ENCODE measurements at places on chromosomes 7 and 10. TPM values are rescaled to one million over a fixed set of nuclear protein-coding genes. Genes with fewer than 3 reads are reported as not detected.

FAM25G gene
- total RNA-seq, result not detected

NPC1L1 gene
- not detected for total RNA-seq

CPN1 gene
- not detected for total RNA-seq

THNSL1 gene
- 10.1 TPM for total RNA-seq

KCNMA1 gene
- not detected for total RNA-seq

NUTM2B gene
- total RNA-seq, result 0.94 TPM

LRRC4 gene
- not detected for total RNA-seq

ABLIM1 gene
- 116 TPM for total RNA-seq

HTR7 gene
- not detected for total RNA-seq

LHPP gene
- 8.2 TPM for total RNA-seq

- H3K4me1 ChIP-seq, result peaks cover 2% of the 10 kb centered on the region
- no peak for DNase-seq
- peak overlapping the region; percentile 61 for H3K4me3 ChIP-seq
- no peaks in the 10 kb centered on the region for H3K36me3 ChIP-seq
Measured at GRCh38 chr10:95289003-95289920, 1.5 kb downstream of the PDLIM1 start.

GRCh38 chr10:102284531-102284930, 39.2 kb downstream of the GBF1 start:
- H3K4me3 ChIP-seq, result no peak overlapping the region
- H3K4me1 ChIP-seq, result peaks cover 66% of the 10 kb centered on the region
- H3K36me3 ChIP-seq, result peaks cover 7% of the 10 kb centered on the region
- no peaks in the 10 kb centered on the region for H3K27me3 ChIP-seq
- H3K27ac ChIP-seq, result peak overlapping the region; percentile 25

- H3K36me3 ChIP-seq, result no peaks in the 10 kb centered on the region
- H3K4me1 ChIP-seq, result no peaks in the 10 kb centered on the region
- no peak for DNase-seq
Measured at GRCh38 chr10:54133203-54133602, 667.8 kb downstream of the PCDH15 start.

DNA sequence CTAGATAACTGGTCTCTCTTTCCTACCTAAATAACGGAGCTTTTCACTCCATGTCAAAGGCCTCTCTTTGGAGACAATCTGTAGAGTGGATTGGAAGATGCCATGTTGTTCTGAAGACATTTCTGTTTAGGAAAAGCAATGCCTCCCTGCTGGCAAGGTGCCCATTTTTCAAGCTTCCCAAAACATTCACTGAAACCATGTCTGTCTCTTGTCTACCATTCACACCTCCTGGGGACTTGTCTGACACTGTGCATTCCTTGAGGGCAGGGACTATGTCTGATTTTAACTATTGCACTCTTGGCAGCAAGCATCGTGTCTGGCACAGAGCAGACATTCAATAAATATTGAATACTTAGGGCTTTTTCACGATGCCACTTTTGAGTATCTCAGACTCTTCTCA, 528.9 kb upstream of the NRP1 start:
- DNase-seq, result no peak
- H3K27ac ChIP-seq, result no peak overlapping the region
- no peaks in the 10 kb centered on the region for H3K36me3 ChIP-seq
- no peaks in the 10 kb centered on the region for H3K4me1 ChIP-seq
- H3K27me3 ChIP-seq, result peaks cover 7% of the 10 kb centered on the region

DNA sequence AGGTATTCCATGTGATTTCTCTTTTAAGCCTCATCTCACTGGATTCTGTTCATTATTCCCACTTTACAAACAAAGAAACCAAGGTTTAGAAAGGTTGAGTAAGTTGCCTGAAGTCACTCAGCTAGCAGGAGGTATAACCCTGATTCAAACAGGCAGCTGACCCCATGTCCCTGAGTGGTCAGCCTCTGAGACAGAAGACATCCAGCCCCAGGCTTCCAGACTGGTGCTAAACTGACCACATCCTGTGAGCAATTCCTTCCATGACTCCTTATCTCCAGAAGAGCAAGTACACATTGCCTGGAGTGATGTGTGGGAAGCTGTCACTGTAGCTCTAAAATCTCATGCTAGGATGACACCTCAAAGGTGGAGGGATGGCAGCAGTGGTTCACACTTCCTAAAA, 3.7 kb downstream of the PLPP4 start:
- H3K27ac ChIP-seq, result no peak overlapping the region
- H3K4me1 ChIP-seq, result no peaks in the 10 kb centered on the region
- H3K27me3 ChIP-seq, result peaks cover 37% of the 10 kb centered on the region

DNA sequence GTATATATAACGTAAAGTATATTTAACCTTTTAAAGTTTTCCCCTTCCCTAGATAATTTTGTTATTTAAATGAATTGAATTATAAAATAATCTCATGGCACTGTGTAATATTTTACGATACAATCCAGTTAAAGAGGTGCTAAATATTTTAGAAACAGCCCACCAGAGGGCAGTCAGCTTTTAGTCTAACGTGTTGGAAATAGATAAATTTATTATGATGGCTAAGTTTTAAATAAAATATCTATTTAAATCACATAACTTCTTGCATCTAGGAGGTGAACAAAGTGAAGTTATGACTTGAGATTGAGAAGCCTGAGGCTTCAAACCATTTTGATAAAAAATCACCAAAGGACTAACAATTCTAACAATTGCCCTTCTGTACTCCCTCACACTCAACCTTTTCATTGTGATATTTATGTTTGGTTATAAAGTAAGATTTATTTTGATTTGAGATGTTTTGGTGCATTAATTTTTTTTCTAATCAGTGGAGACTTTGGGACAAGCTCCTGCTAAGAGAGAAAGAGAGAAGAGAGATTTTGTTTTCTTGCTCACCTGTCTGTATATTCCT, 171.5 kb upstream of the SP4 start:
- peaks cover 44% of the 10 kb centered on the region for H3K27me3 ChIP-seq
- DNase-seq, result no peak
- H3K4me3 ChIP-seq, result no peak overlapping the region
- peaks cover 8% of the 10 kb centered on the region for H3K4me1 ChIP-seq
- no peak overlapping the region for H3K27ac ChIP-seq
- H3K36me3 ChIP-seq, result no peaks in the 10 kb centered on the region

DNA sequence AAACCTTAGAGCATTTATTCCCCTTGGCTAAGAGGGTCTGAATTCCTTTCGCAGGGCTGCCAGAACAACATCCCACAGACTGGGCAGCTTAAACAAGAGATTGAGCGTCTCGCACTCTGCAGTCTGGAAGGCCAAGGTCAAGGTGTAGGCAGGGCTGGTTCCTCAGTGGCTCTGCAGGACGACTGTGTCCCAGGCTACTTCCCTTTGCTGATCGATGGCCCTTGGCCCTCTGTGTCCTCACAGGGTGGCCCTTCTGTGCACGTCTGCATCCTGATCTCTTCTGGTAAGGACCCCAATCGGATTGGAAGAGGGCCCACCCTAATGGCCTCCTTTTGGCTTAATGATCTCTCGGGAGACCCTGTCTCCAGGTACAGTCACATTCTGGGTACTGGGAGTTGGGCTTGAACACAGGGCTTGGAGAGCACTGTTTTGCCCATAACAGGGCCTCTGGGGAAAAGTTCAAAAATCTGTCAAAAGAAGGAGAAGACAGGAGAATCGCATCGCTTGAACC, 35.1 kb upstream of the DNAJB6 start:
- peaks cover 25% of the 10 kb centered on the region for H3K4me1 ChIP-seq
- no peak for DNase-seq
- H3K27me3 ChIP-seq, result peaks cover 5% of the 10 kb centered on the region
- no peaks in the 10 kb centered on the region for H3K36me3 ChIP-seq
- peak overlapping the region; percentile 95 for H3K27ac ChIP-seq

DNA sequence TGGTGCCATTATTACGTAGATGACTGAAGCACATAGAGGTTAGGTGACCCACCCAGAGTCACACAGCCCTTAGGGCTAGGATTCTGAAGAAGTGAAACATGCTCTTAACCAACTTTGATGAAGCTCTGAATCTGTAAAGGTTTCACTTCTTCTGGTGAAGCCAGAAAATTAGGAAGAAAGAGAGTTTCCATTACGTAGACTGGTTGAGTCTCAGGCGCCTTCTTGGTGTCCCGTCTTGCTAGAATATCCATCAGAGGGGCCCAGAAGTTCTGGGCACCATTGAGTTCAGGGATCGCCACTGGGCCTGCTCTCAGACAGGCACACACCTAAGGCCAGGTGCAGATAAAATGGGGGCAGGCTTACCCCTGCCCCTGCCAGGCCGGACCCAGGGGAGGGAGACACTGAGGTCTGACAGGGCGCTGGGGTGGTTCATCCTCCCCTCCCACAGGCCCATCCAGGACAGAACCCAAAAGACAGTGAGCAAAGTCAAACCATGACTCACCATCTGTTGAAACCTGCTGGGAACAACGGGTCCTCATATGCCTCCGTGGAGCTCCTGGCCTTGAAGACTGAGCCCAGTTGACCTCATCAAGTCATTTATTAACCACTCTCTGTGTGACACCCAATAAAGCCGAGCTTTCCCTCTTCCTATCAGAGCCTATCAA, 33.2 kb downstream of the DRGX start:
- peaks cover 3% of the 10 kb centered on the region for H3K27me3 ChIP-seq
- no peak for DNase-seq
- no peak overlapping the region for H3K27ac ChIP-seq
- H3K36me3 ChIP-seq, result no peaks in the 10 kb centered on the region

DNA sequence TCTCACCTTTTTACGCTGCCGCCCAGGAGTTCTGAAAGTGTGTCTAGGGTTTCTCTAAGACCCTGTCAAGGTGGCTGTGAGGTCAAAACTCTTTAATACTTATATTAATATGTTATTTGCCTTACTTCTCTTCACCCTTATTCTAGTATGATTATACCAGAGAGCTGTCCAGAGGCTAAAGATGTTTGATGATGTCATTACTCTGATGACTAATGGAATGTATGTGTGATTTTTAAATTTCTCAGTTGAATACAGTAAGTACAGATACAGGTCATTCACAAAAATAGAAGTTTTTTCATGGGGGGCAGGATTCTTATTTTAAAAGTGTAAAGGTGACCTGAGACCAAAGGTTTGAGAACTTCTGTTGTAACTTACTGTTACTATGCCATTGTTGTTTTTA, 150.6 kb upstream of the FOXP2 start:
- DNase-seq, result no peak
- H3K27me3 ChIP-seq, result no peaks in the 10 kb centered on the region
- H3K27ac ChIP-seq, result no peak overlapping the region
- no peak overlapping the region for H3K4me3 ChIP-seq

DNA sequence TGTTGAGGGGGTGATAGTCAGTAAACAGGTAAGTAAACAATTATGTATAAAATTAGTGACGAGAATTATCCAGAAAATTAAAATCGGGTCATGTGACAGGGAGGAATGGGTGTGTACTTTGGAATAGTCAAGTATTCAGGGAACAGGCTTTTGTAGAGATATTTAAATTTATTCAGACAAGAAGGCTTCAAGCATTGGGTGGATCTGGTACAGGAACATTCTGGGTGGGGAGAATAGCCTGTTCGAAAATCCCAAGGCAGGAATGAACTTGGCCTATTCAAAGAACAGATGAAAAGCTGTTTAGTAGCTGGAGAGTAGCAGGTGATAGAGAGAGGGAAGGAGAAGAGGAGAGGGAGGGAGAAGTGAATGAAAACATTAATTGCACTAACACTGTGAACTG, 448.9 kb upstream of the FZD8 start:
- H3K27me3 ChIP-seq, result no peaks in the 10 kb centered on the region
- H3K36me3 ChIP-seq, result no peaks in the 10 kb centered on the region
- no peaks in the 10 kb centered on the region for H3K4me1 ChIP-seq
- H3K4me3 ChIP-seq, result no peak overlapping the region

DNA sequence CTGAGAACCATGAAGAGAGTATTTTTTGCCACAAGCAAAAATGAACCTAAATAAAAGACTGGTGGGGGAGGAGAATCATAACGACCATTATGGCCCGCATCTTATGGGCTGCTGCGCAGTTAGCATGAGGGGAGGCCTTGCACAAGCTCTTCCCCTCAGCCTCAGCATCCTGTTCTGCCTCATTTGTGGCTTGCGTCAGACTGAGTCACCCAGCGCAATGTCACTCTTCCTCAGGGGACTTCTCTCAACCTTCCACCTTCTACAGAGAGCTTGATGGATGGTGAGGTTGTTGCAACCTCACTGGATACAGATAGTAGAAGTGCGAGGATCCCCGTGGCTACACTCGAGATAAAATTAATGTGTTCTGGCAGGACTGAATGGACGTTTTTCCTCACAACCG, 16.8 kb upstream of the GPR15LG start:
- peak; percentile 62 for DNase-seq
- H3K4me1 ChIP-seq, result peaks cover 36% of the 10 kb centered on the region
- no peaks in the 10 kb centered on the region for H3K27me3 ChIP-seq
- peak overlapping the region; percentile 72 for H3K27ac ChIP-seq
- no peak overlapping the region for H3K4me3 ChIP-seq

DNA sequence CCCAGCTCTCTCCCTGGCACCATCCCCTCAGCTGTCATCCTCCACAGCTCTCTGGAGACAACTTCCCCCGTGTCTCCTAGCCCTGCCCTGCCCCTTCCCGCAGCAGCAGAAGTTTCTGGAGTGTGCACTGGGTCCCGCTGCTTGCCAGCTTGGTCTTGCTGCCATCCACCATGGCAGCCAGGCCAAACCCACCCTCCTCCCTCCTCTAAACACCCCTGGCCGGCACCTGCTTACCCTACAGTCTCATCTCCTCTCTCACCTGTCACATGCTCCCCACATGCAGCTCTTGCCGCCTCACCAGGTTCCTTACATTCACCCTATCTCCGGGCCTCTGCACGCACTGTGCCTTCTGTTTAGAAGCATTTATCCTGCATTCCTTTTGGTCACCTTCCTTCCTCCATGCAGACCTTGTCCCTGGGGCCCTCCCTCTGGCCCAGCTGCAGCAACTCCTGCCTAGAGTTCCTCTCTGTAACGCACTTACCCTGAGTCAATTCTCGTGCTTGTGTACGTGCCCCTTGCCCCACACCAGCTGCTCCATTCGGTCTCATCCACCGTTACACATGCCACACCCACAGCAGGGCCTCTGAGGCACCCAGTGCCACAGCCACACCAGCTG, 93.9 kb upstream of the RET start:
- DNase-seq, result no peak
- H3K27me3 ChIP-seq, result no peaks in the 10 kb centered on the region
- H3K36me3 ChIP-seq, result no peaks in the 10 kb centered on the region
- no peak overlapping the region for H3K4me3 ChIP-seq
- H3K27ac ChIP-seq, result no peak overlapping the region

DNA sequence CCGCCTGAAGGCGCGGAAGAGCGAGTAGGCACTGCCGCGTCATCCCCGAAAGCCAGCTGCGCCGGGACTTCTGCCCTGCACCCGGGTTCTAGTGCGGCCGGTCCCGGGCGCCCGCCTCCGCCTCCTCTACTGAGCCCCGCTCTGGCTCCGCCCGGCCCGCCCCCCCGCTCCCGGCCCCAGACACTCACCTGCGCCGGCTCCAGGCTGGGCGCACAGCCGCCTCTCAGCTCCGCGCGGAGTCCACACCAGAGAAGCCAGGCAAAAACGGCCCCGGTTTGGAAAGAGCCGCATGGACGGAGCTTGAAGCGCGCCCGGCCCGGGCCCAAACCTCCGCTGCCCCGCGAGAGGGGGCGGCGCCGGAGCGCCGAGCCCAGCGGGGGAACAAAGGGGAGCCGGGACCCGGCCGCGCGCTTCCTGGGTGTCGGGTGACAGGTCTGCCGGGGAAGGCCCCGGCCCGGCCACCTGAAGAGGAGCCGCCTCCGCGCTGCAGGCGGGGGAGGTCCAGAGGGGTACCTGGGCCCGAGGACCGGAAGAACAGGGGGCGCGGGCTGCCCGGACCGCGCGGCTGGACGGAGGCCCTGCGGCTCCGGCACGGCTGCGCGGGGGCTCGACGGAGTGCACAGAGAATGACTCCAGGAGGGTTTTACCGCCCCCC, 168.2 kb downstream of the NRF1 start:
- H3K4me1 ChIP-seq, result peaks cover 22% of the 10 kb centered on the region
- H3K4me3 ChIP-seq, result peak overlapping the region; percentile 10
- no peak overlapping the region for H3K27ac ChIP-seq
- peaks cover 67% of the 10 kb centered on the region for H3K27me3 ChIP-seq
- DNase-seq, result peak; percentile 57

All from activated naive CD8-positive, alpha-beta T cell treated with anti-CD3 and anti-CD28 coated beads for 36 hours (primary cell).